Activated naive CD4-positive, alpha-beta T cell treated with anti-CD3 and anti-CD28 coated beads, Interleukin-2, amount 50 U/mL, for 72 hours (primary cell): ENCODE measurements at places on chromosomes 12 and 14. TPM values are rescaled to one million over a fixed set of nuclear protein-coding genes. Genes with fewer than 3 reads are reported as not detected.

Gene GALNT6
- total RNA-seq: 2.5 TPM

Gene GTF2H3
- 58.3 TPM for total RNA-seq

Gene NIN
- total RNA-seq: 29.5 TPM

Gene FGF6
- not detected for total RNA-seq
